Left hindlimb (tissue), 1 donor: ENCODE measurements at places on chromosomes 2 and 18.

DNA sequence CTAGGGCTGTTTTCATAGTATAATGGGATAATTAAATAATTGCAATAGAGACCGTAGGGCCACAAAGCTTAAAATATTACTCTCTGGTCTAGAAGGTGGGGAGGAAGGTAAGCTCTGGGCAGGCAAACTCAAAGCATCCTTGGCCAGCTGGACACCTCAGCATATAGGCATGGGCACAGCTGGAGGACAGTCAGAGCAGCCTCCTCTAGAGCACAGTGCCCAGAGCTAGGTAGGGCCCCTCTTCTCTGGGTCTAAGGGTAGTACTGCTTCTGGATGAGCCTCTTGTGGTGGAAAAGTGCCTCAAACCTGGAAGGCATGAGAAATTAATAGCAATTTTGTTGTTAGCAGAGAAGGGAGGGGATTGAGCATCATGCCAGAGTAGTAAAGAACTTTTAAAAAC is 291.3 kb upstream of the FBXO11 start:
- no peak for DNase-seq

DNA sequence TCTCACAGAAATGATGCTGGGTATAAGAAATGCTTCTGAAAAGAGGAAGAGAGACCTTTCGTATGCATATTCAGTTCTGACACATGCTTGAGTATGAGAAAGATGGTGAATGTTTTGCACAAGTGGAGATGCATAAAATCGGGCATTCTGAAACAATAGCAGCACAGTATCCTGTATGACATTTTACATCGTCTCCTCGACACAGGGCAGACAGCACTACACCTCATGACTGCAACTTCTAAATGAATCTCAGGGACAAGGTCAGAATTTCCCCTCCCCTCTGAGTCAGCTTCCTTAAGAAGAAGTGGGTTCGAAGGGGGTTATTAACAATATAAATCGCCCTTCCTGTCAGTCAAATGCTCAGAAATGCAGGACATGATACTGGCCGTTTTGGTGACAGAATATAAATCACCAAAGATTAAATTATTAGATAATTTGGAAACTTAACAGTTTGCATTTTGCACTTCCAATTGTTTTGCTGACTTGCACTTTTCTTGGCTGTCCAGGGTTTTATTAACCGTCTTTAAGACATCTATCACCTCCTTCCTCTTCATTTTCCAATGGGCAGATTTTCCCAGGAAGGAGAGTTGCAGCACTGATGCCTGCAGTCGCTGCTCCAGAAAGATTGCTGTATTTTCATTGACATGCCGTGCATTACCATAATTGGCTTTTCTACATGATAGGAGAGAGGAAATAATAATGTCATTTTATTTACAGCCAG is 57.2 kb downstream of the TSHZ1 start:
- no peak for DNase-seq

- DNase-seq = no peak
Observed at GRCh38 chr2:205975082-205975949, 110.7 kb downstream of the INO80D start.

GRCh38 chr2:69138793-69139459 is 125.9 kb downstream of the ANTXR1 start:
- no peak for DNase-seq

GRCh38 chr2:215718436-215718835 is 282.6 kb upstream of the FN1 start:
- DNase-seq = no peak

DNA sequence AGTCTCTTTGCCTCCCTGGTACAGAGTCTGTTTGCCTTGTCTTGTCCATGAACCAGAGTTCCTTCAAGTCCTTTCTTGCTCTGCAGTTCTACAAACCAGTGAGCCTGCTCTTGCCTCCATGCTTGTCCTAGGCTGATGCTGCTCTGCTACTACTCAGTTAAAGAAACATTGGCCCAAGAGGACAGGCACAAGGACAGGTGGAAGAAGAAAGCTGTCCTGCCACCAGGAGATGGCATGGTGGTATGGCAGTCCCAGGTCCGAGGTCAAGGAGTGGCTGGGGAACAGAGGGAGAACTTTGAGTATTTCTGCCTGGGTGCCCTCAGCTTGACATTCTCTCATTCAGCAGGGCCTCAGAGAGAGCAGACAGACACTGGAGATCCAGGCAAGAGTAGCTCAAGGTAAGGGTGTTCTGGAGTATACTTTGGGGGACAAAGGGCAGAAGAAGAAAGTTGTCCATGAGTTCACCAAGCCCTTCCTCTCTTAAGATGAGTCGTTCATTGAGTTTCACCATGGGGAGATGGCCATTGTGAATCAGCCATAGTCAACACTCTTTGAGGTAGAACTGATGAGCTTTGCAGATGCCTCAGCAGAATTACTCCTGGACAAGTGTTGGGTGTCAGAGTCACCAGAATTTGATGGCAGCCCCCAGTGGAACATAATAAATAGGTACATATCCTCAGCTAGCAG is 20.4 kb downstream of the TTC32 start:
- DNase-seq = no peak

DNA sequence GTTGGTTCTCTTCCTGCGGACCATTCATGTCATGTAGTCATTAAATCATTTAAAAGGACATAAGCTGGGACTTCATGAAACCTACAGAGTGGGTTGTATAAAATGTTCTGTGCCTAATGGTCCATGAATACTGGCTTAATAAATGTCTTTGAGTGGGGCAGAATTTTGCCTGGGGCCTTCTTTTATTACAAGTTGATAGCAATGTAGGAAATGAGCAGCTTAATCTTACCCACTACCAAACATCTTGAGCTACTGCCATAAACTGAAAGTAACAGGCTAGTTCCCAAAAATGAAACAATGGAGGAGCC is 130.9 kb downstream of the TMEM17 start:
- no peak for DNase-seq

DNA sequence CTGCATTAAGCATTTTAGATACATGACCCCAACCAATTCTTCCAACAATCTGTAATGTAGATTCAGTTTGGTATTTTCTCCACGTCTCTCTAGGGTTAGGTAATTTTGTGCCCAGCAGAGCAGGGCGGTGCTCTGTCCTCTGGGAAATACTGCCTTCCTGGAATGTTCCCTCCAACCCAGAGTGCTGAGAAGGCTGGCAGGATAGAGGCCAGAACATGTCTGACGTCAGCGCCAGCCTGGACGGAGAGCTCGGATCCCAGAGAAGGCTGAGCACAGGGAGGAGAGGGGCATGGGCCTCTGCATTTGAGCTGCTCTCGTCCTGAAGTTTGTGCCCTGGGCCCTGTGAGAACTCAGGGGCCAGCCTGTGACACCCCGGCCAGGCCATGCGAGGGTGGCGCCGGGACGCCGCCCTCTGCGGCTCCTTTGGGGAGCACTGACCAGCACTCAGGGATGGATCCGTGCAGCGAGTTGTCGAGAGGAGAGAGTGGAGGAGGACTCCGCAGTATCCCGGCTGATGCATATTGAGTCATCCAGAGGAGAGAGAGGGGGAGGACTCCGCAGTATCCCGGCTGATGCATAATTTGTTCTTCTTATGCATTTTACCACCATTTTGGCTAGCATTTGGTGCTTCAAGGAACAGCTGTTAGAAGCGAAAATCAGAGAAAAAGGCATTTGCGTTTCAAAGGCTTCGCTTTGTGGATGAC is 80.0 kb upstream of the PXDN start:
- DNase-seq = no peak

GRCh38 chr2:230696670-230697069 is 16.0 kb upstream of the CAB39 start:
- DNase-seq = no peak

GRCh38 chr2:181364492-181365170 is 92.6 kb upstream of the ITGA4 start:
- DNase-seq = no peak

DNA sequence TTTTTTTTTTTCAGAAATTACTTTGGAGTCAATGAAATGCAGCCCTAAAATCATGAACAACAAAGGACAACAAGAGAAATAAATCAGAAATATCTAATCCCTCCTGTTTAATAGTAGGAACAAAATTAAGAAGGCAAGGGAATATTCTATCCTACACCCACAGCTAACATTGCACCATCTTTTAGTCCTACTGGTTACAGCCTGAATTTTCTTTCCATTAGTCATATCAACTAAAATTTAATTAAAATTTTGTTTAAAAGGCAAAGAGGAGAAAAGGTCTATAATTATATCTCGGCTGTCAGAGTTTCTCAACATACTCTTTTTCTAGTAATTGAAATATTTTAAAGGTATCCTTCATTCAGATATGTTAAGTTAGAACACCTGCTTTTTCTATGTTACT is 61.9 kb downstream of the DTNA start:
- no peak for DNase-seq

DNA sequence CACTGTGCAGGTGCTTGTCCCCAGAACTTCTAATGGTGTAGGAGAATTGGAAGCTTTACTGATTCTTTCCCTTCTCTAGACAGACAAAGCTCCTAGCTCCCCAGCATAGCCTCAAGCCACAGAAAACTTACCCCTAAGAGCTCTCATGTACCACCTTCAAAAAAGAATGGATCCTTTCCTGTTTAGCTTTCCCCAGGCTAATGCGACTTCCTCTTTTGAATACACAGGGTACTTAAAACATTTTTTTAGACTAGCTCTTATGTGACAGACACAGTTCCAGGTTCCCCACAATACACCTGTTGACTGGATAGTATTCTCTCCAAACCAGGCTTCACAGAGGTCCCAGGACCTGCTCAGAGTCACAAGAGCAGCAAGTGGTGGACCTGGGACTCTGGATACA is 8.3 kb downstream of the CTAGE1 start:
- no peak for DNase-seq

DNA sequence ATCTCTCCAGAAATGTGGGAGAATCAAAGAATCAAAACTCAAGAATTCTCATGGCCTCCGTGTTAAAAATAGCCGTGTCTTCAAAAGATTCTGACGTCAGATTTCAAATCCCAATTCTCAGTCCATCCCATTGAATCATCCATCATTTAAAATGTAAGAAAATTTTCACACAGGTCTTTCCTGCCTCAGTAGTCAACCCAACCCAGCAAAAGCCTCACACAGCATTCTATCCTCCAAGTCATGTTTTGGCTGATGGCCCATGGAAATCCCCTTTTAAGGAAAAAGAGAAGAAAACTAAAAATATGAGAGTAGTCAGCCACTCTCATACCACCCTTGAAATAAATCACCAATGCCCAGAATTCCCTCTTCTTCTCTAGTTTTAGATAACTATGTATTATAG is 211.8 kb downstream of the C1D start:
- no peak for DNase-seq

- no peak for DNase-seq
Observed at GRCh38 chr18:12579775-12580174, 78.1 kb downstream of the SPIRE1 start.

- no peak for DNase-seq
Observed at GRCh38 chr2:241389697-241390096, 33.6 kb downstream of the FARP2 start.

GRCh38 chr2:105886029-105886454 is 141.3 kb downstream of the NCK2 start:
- no peak for DNase-seq
